ENCODE measurements at places on chromosomes 13 and 19. TPM values are rescaled to one million over a fixed set of nuclear protein-coding genes. Genes with fewer than 3 reads are reported as not detected.

DNAJC15 gene
- total RNA-seq: 17.4 TPM

- peaks cover 15% of the 10 kb centered on the region for H3K4me1 ChIP-seq
- peaks cover 39% of the 10 kb centered on the region for H3K36me3 ChIP-seq
These were observed 8.0 kb downstream of the TFDP1 start for GRCh38 chr13:113592571-113592970.

DNA sequence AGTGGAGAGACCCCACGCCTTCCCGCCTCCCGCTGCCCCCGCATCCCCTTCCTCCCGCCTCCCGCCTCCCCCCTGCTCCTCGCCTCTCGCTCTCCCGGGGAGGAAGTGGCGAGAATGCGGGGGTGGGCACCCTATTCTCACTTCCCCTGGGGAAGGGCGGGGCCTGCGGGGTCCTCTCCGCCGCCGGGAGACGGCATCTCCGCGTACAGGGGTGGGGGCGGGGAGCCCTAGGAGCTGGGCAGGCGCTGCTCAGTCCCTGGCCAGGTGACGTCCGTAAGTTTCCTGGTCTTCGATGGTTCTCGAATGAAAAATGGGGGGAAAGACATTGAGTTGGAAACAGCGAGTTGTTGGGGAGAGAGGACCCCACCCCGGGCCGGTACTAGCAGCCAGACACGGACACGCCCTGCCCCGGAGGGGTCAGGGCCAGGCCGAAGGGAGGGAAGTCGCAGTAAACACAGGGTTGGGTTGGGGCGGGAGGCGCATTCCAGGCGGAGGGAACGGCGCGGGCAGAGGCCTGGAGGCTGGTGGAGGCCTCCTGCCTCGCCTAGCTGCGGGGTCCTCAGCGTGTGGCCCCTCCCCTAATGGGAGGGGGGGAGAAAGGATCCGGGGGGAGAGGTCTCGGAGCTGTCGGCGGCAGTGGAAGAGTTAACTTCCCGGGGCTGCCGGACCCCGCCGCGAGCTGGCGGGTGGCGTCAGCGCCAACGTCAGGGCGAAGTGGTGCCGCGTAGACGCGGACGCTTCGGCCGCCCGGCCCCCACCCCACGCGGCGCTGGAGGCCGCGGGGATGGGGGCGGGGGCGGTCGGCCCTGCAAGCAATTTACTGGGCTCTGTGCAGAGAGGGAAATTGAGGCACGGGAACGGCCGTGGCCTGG is 10.4 kb upstream of the JUND start:
- DNase-seq: peak; percentile 96
- peaks cover 68% of the 10 kb centered on the region for H3K4me1 ChIP-seq
- H3K36me3 ChIP-seq: peaks cover 11% of the 10 kb centered on the region
- peak overlapping the region; percentile 90 for H3K4me3 ChIP-seq

GRCh38 chr13:23949200-23949599 is 51.9 kb upstream of the C1QTNF9B start:
- H3K4me3 ChIP-seq: no peak overlapping the region
- DNase-seq: no peak
- no peak overlapping the region for H3K27ac ChIP-seq
- no peaks in the 10 kb centered on the region for H3K4me1 ChIP-seq

THSD8 gene
- 42.4 TPM for total RNA-seq

DNA sequence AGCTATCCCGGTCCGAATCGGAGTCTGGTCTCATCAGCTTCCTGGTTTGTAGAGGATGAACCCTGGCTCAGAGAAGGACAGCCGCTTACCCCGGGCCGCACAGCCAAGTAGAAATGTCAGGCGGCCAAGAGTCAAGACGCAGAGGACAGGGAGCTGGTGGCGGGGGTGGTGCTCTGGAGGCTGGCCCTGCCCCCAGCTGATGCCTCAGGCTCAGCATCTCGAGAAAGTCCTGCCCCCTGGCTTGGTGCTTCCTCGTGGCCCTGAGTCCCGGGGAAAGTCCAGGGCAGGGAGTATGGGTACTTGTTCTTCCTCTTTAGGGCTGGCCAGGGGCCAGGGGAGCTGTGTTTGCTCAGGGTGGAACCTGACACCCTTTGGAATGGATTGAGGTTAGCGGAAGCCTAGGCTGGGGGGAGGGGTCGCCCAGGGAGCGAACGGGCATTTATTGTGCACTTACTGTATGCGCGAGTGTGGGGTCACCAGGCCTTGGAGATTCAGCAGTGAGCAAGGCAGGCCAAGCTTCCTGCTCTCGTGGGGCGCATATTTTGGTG is 2.2 kb downstream of the TJP3 start:
- no peak for DNase-seq
- H3K4me3 ChIP-seq: no peak overlapping the region
- H3K4me1 ChIP-seq: peaks cover 4% of the 10 kb centered on the region

- H3K4me1 ChIP-seq: peaks cover 8% of the 10 kb centered on the region
- H3K27me3 ChIP-seq: peaks cover 26% of the 10 kb centered on the region
- H3K36me3 ChIP-seq: no peaks in the 10 kb centered on the region
- no peak for DNase-seq
These were observed 13.3 kb downstream of the TNFRSF19 start for GRCh38 chr13:23583491-23583890.

CNN1 gene
- not detected for total RNA-seq

Data from activated CD4-positive, alpha-beta memory T cell treated with anti-CD3 and anti-CD28 coated beads for 36 hours (primary cell).